ENCODE measurements at places on chromosomes 11 and 22.

DNA sequence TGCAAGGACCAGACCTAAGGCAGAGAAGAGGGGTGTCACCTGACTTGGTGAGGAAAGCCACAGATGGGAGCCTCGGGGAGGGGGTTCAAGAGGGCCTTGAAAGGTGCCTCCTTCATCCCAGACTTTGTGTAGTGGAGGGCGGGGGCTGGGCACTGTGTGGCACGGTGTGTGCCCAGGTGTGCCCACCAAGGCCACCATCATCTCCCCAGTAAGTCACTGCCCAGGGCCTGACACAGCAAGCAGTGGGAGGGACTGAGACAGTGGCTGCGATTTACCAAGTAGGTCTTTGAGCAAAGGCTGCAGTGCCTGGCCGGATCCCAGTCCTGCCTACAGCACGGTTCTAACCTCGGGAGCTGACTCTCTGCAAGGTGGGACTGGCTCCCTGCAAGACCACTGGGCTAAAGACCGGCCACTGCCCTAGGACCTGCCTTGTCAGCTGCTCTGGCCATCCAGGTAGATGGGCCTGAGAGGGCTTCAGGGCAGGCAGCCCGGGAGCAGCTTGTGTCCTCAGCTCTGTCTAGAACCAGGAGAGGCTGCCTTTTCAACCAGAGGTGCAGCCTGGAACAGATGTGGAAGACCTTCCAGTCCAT, 1.4 kb downstream of the OSM start:
- no peak for DNase-seq

GRCh38 chr11:117792241-117792640, 4.8 kb downstream of the DSCAML1 start:
- DNase-seq: no peak

GRCh38 chr11:47714554-47715081, 551 bp downstream of the AGBL2 start:
- no peak for DNase-seq

GRCh38 chr11:6516865-6517264, 19.8 kb downstream of the DNHD1 start:
- no peak for DNase-seq

DNA sequence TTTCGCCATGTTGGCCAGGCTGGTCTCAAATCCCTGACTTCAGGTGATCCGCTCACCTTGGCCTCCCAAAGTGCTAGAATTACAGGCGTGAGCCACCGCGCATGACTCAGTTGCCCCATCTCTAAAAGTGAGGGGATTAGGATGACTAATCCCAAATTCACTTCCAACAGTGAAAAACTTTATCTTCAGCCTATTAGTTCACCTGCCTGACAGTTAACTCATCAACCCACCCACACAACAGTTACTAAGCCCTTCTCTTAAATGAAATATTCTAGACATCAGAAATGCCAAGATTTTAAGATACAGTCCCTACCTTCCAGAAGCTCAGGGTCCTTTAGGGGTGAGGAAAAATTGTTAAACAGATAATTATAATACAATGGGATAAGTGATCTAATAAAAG, 2.0 kb upstream of the ANKRD42 start:
- no peak for DNase-seq

GRCh38 chr22:33726294-33726734, 194.0 kb downstream of the LARGE1 start:
- DNase-seq: no peak

DNA sequence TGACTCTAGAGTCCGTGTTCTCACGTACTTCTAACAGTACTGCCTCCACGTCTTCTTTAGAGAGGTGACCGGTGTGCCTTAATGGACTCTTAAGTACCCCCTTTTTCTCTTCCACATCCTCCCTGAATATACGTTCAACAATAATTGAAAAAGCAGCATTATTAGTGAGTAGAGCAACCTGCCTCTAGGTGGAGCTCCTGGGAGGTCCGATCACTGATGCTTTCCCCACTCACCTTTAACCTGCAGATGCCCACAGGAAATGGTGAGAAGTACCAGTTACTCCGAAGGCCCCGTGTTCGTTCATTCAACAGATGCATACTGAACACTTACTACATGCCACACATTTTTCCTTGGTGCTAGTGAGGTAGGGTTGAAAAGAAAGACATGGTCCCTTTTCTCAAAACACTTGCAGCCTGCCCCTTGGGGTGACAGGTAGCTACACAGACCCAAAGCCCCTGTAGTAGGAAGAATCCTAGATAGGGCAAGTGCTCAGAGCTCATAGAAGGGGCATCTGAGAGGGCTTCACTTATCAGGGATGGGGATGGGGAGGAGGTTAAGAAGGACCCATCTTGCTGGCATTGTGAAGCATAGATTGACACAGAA, 72.7 kb downstream of the FEZ1 start:
- no peak for DNase-seq

- no peak for DNase-seq
Measured at GRCh38 chr22:20909543-20910303, 7.5 kb upstream of the CRKL start.

DNA sequence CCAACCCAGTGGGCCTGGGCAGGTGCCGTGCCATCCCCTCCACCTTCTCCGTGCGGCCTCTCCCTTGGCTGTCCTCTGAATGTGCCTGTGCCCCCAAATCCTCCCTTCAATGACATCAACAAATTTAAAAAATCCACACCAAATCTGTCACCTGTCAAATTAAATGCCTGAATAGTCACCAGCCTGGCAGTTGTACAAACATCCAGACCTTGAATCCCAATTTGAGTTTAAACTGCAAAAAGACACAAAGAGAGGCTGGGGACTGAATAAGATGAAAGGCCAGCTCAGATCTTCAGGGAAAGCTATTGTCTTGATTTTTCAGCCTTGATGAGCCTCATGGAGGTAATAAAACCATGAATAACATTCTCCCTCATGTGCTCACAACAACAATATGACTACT, 194.7 kb downstream of the KIRREL3 start:
- DNase-seq: no peak

- DNase-seq: no peak
Measured at GRCh38 chr11:123977731-123978347, at the start of gene OR10S1. TSS of gene OR10S1 (minus strand) at chr11:123977781. CDS start at chr11:123977664, 117 bp downstream.

DNA sequence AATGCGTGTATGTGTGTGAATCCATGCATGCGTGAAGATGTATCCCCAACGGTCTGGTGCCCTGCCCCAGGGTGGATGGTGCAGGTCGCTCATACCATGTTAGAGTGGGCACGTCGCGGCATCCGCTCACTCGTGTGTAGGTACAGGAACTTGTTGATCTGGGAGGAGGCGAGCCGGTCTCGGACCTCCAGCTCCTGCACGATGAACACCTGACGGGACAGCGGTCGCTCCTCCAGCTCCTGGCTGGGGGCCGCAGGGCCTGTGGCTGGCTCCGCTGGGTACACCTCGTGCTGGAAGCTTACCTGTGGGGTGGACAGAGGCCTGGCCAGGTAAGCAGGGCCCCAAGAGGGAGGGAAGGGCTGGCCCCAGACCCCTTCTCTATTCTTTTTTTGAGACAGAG, 18.5 kb downstream of the ATG2A start:
- no peak for DNase-seq

Data from iPS DF 19.7 (cell line).